RPMI8226 (cell line): ENCODE measurements at places on chromosomes 1 and 21.

DNA sequence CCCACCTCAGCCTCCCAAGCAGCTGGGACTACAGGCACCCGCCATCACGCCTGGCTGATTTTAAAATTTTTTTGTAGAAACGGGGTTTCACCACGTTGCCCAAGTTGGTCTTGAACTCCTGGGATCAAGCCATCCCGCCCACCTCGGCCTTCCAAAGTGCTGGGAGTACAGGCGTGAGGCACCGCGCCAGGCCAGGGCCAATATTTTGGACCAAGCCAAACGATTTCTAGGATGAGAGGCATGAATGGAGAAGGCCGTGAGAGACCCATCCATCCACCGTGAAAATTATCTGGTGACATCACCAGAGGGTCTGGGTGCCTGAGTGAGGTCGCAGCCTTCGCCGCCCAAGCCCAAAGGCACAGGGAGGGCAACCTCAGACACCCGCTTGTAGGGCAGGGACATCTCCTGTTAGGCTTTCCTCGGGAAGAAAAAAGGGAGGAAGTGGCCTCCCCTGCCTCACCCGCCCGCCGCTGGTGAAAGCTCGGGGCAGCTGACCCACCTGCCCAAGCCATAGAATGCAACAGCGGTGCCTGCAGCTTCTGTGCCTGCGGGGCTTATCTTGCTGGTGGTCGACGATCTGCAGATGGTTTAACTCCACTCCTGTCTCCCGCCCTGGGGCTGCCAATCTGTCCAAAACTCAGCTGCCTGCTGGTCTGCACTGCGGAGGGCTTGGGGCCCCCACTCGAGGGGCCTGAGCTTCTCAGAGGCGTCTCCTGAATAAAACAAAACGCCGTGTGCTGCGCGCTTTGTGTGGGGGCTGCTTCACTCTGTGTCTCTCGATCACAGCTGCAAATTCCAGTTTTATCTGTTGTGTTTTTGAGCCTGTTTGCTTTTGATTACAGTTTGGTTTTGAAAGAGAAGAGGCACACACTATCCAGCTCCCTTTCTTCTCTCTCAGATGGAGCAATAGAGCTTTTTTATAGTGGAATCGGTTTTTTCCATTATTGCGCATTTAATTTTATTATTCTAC lies 85.8 kb downstream of the MRPS6 start:
- no peak for DNase-seq

GRCh38 chr1:235417086-235417697 lies 50.0 kb downstream of the TBCE start:
- DNase-seq: peak; percentile 63

DNA sequence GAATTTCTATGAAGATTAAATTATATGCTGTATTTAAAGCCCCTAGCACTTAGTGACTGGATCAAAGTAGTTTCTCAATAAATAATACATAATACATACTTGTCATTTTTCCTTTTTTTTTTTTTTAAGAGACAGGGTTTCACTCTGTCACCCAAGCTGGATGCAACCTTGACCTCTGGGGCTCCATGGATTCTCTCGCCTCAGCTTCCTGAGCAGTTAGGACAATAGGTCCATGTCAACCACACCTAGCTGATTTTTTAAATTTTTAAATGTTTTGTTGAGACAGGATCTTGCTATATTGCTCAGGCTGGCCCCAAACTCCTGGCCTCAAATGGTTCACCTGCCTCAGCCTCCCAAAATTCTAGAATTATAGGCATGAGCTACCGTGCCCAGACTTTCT lies 5.9 kb downstream of the ACADM start:
- no peak for DNase-seq

GRCh38 chr1:94160811-94161210 lies 39.9 kb upstream of the ABCA4 start:
- no peak for DNase-seq

DNA sequence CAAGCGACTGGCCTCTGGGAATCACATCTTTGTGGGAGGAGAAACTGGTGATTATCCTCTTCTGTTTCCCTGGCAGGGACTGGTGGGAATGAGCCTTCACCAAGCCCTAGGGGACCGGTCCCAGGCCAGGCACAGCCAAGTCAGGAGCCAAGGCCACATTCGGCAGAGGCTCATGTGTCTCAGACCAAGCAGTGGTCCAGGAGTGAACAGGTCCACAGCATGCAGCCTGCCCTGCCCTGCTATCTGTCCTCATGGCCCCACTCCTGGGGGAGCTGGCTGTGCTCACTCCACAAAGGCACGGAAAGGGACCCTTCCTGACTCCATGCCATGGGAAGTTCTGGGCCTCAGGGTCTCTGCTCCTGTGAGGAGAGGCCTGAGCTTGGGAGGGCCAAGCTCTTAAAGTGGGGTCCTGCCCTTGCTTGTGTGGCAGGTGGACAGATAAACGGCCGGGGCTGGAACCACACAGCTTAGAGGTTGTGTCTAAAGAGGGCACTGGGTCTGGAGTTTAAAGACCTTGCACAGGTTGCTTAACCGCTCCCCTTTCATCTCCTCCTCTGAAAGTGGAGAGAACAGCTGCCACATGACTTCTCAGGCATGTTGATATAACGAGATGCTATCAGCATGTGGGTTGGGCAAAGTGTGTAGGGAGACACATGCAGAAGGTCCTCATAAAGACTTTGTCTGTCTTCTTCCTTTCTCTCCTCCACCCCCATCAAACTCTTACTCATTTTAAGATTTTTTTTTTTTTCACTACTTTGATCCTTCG lies 57.5 kb downstream of the CASQ2 start:
- DNase-seq: no peak
